ENCODE measurements at places on chromosomes 4 and X.

- no peak for DNase-seq
These were observed 1424.9 kb upstream of the PCDH7 start for GRCh38 chr4:29295280-29295679.

- no peak for DNase-seq
These were observed 5.1 kb downstream of the MXD4 start for GRCh38 chr4:2256781-2257191.

GRCh38 chrX:48045410-48046311, 25.8 kb downstream of the ZNF630 start:
- DNase-seq, result no peak

- DNase-seq, result no peak
These were observed 63.7 kb downstream of the STK32B start for GRCh38 chr4:5114950-5115349.

DNA sequence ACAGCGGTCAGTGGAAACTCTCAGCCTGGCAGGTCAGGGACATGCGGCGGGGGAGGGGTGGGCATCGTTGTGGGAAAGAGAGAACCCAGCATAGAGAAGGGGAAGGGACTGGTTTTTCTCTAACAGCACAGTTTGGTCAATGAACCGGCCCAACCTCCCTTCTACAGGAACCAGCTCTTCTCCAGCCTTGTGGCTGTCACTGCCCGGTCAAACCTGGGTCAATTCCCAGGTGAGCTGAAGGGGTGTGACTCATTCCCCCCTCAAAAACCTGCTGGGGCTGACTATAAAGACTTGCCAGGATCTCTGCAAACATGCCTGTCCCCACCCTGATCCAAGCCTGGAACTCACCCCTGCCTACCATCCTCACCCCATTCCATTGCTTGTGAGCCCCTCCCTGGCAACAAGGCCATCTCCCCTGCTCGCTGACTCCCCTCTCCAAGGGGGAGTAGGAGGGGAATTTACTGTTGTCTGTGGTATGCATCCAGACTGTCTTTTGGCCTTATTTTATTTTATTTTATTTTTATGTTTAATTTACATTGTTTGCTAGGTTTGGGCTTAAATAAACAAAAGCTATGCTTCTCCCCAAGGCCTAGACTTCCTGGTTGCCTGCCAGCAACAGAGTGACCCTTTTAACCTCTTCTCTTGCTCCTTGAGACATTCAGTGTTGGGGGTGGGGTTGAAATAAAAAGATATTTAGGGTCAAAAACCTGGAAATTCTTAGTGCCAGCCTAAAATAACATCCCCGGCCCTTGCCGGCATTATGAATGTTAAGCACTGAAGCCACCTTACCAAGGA, 49.6 kb downstream of the TSC22D3 start:
- no peak for DNase-seq

DNA sequence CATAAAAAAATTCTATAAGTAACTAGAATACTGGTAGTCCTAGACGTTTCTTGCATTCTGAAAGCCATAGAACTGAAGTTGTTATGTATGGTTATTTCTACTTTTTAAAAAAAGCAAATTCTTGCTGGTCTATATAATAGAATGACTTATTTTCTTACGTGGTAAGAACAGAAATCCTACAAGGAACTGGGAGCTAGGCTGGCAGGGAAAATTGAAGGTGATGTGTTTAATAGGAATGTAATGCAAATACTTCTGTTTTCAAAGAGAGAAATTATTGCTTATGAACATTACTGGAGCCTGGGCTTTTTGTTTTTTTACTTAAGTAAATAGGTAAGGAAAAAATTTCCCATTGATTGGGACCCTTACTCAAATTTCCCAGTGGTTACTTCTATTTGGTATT, 8.9 kb downstream of the CCNA2 start:
- DNase-seq, result no peak

- no peak for DNase-seq
These were observed 243.2 kb upstream of the POF1B start for GRCh38 chrX:85622635-85623034.

GRCh38 chr4:37674439-37674838, 11.7 kb downstream of the RELL1 start:
- DNase-seq, result no peak

GRCh38 chr4:181475781-181476507, 767.3 kb upstream of the TENM3 start:
- no peak for DNase-seq

DNA sequence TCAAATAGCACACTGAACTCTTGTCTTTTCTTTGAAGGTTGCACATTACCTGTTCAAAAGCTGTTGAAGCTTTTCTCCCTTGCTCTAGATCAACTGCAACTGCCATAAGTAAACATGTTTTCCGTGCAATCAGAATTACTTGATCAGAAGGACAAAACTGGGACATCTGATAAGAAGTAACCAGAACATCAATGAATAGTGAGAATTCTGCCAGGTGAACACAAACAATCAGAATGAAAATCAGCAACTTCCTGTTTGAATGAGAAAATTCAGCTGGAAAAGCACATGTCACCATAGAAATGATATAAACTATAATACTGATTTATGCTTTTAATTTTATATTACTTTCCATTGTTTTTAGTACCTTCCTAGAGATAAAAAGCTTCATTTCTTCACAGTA, 160.7 kb downstream of the DLG3 start:
- DNase-seq, result no peak

DNA sequence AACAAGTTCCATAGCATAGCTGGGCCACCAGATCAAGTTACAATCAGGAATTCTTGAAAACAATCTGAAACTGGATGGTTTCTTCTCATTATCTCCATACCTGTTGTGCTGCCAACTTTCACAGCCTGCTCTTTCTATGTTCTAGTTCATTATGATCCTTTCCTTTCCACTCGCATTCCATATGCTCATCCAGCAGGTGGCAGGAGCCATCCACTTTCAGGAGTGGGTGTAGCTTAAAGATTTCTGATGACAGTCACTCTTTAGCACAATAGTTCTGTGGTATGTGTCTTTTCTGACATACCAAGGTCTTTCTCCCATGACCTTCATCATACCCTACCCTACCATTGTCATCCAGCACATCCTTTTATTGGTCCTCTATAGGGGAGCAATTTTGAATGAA, 46.4 kb downstream of the PAGE2 start:
- peak; percentile 52 for DNase-seq

DNA sequence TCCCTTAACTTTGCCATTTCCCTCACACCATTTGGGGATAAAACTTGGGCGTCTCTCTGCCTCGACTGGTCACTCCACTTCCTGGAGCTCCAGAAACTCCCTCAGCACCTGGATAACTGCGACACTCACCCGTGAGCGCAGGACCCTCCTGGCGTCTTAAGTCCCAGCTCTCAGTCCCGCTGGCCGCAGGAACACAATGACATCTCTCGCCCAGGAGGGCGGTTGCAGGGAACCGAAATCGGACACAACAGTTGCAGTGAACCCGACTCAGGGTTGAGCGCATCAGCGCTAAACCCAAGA, 370.9 kb upstream of the SMIM31 start:
- no peak for DNase-seq

DNA sequence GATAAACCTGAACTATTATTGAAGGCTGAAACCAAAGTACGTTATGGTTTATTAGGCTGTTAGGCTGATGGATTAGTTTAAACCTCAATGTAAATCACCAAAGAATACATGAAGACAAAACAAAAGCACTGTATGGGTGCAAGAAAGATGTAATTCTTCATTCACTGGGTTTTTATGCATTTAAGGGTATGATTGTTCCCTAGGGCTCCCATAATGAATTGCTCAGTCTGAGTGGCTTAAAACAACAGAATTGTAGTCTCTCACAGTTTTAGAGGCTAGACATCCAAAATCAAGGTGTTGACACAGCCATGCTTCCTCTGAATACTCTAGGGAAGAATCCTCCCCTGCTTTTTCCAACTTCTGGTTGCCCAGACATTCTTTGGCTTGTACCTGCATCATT, 222.8 kb downstream of the TENM3 start:
- no peak for DNase-seq

GRCh38 chrX:81390237-81390636, 188.3 kb downstream of the SH3BGRL start:
- DNase-seq, result no peak

DNA sequence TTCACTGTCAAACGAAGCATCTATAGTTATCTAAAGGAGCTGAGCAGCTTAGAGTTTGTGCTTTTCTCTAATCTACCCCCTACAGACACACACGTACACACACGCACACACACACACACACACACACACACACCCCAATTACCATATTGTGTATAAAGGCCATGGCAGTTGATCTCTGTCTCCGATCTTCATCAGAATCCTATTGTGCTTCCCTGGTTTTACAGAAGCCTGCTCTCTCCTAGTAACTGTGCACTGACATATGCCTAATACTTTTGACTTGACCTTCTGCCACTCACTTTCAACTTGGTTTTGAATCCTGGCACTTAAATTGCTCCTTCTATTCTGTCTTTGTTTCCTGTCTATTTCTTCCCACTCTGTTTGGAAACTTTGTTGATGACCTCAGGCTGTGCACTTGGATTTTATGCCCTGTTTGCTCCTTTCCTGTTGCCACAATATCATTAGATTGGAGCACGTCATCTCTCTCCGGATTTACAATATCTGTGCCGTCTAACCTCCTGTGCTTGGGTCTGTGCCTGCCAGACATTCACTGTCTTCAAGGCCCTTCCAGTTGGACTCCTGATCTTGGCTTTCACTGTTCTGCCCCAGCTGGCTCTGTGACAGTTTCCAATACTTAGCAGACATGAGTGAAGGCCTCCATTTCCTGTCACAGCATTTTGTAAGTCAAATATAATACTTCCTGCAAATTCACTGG, 928.1 kb downstream of the FAT4 start:
- DNase-seq, result no peak

DNA sequence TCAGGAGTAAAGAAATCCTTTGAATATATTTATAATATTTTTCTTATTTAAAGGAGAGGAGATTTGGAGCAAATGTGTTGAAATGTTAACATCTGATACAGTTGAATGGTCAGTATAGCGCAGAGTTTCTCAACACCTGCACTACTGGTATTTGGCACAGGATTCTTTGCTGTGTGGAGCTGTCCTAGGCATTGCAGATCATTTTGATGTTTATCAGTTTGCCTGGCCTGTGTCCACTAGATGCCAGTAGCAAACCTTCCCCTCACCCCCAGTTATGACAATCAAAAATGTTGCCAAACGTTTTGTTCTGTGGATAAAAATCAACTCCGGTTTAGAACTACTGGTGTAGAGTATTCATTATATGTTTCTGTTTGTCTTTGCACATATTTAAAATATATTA, 765.3 kb upstream of the SLIT2 start:
- DNase-seq, result no peak

DNA sequence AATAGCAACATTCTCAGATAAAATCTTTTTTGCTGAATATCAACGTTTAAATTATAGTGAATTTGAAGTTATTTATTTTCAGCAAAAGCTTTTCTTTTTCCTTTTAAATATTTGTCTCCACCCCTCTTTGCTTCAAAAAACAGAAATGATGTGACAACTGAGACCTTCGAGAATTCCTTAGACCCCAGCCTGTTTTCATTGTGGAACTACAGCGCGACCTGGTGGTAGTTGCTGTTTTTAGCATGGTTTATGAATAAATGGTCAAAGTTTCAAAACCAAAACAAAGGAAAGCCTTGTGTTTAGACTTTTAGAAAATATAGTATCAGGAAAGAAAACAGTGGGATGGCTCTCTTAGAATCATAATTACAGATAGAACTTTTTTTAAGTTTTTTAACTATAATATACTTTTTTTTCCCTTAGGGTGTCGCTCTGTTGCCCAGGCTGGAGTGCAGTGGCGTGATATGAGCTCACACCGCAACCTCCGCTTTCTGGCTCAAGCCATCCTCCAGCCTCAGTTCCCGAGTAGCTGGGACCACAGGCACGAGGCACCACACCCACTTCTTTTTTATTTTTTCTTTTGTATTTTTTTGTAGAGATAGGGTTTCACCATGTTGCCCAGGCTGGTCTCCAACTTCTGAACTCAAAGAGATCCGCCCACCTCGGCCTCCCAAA, 26.8 kb upstream of the TMEM184C start:
- peak; percentile 36 for DNase-seq

GRCh38 chrX:3124031-3124430, 82.8 kb downstream of the ARSF start:
- DNase-seq, result no peak

- DNase-seq, result no peak
These were observed 1.6 kb downstream of the C4orf51 start for GRCh38 chr4:145681518-145681917.

DNA sequence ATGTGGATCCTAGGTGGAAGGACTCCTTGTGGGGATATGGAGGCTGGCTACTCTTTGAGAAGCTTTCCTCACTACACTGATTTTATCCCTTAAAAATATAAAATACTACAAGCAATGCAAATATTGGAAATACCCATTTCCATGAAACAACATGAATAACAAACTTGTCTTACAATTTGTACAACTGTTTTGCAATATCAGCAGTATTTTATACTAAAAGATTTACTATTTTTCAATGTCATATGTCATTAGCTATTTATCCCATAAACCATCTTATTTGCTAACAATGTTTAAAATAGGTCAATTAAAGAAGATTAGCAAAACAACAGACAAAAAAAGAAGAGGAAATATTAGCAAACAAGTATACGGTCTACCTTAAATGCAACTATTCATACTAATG, 1674.1 kb downstream of the PCDH7 start:
- DNase-seq, result no peak

DNA sequence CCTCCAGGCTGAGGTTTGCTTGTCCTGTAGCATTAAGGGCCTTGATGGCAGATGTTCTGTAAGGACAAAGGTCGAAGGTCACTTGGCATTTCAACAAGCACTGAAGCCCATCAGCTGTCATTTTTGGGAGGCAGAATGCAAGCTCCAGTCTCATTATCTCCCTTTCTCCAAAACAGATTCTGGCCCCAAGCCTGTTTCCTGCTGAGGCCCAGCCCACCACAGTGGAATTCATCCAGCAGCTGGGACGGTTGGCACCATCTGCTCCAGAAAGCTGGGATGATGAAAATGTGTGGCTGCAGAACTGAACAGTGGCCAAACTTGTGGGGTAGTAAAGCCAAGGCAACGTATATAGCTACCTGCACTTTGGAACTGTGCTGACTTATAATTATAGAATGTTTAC, 17.7 kb upstream of the PPEF2 start:
- no peak for DNase-seq

DNA sequence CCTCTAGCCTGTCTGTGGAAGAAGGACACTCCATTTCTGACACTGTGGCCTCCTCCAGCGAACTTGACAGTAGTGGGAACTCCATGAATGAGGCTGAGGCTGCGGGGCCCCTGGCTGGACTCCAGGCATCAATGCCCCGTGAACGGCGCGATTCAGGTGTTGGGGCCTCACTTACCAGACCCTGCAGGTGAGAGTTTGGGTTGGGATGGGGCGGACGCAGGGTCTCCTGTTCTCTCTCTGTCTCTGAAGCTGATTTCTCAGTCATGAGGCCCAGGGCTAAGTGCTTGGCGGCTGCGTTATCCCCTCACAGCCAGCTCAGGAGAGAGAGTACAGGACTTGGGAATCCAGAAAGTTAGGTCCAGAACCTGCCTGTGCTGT, 71.0 kb downstream of the STARD8 start:
- DNase-seq, result no peak

DNA sequence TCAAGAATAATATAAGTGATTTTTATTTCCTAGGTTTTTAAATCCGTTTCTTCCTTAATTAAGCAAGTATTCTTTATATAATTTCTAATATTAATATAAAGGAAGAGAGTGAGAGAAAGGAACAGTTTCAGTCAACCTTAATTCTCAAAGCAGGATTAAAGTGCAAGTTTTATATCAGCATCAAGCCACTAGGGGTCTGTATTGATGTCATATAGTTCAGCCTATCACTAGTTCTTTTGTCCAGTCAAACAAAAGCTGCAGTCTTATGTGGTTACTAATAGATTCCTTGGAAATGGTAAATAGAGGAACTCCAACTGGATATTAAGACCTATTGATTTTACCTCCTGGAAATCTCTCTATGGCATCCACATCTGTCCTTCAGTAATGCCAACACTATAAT, 82.0 kb downstream of the NAP1L3 start:
- no peak for DNase-seq
